ENCODE measurements at places on chromosomes 3 and 15.

- DNase-seq, result peak; percentile 52
These were observed 33.9 kb downstream of the MYO5C start for GRCh38 chr15:52261498-52262242.

GRCh38 chr3:31275038-31275572 is 257.6 kb upstream of the STT3B start:
- no peak for DNase-seq

- no peak for DNase-seq
These were observed 783.3 kb upstream of the ARRDC4 start for GRCh38 chr15:97177151-97177577.

GRCh38 chr15:61524086-61524485 is 295.0 kb upstream of the RORA start:
- no peak for DNase-seq

GRCh38 chr15:59847968-59848367 is 156.1 kb upstream of the FOXB1 start:
- no peak for DNase-seq

DNA sequence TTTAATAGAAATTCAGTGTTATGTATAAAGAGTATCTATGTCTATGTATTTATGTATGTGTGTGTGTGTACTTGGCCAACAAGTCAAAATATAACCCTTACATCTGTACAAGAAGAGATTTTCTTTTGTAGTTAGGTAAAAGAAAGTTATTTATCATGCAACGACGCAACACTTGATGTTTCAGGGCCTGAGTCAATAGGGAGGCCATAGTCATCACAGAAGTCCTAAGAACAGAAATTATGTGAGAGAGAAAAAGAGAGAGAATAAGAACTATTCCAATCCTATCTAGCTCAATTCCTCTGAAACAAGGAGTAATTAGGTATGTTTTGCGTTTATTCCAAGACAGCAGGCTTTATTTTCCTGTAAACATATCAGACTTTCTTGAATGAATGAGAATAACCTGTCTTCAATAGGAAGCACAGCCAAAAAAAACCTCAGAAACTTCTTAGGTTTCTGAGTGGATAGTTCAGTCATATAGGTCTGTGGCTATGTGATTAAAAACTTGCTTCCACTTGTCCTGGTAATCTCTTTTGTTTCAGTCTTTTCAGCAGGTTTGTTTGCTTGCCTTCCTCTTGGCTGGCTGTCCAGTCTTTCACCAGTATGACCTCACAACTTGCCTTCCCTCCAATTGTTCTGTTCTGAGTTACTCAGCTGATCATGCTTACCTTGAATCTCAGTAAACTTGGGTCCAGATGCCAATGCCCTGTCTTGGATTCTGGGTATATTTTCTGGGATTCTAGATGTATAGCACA is 382.4 kb upstream of the GBE1 start:
- no peak for DNase-seq

All from CD4-positive, alpha-beta T cell treated with Interleukin-6 at 100 ng/mL for 8 hours (primary cell).